ENCODE measurements at places on chromosomes 1 and 21.

DNA sequence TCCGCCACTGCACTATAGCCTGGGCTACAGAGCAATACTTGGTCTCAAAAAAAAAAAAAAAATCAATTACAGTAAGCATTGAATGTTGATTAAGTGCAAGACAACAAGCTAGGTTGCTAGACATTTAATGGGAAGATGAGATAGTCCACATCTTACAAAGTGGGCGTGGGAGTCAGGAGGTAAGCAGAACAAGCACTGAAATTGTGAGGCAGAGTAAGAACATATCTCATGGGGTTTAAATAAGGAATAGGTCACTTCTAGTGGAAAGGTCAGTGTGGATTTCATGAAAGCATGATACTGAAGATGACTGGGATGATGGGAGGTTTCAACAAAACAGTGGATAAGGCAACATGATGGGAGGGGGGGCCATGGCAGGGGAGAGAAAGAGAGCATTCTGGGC lies 1.9 kb upstream of the OLFML2B start:
- DNase-seq = peak; percentile 83

DNA sequence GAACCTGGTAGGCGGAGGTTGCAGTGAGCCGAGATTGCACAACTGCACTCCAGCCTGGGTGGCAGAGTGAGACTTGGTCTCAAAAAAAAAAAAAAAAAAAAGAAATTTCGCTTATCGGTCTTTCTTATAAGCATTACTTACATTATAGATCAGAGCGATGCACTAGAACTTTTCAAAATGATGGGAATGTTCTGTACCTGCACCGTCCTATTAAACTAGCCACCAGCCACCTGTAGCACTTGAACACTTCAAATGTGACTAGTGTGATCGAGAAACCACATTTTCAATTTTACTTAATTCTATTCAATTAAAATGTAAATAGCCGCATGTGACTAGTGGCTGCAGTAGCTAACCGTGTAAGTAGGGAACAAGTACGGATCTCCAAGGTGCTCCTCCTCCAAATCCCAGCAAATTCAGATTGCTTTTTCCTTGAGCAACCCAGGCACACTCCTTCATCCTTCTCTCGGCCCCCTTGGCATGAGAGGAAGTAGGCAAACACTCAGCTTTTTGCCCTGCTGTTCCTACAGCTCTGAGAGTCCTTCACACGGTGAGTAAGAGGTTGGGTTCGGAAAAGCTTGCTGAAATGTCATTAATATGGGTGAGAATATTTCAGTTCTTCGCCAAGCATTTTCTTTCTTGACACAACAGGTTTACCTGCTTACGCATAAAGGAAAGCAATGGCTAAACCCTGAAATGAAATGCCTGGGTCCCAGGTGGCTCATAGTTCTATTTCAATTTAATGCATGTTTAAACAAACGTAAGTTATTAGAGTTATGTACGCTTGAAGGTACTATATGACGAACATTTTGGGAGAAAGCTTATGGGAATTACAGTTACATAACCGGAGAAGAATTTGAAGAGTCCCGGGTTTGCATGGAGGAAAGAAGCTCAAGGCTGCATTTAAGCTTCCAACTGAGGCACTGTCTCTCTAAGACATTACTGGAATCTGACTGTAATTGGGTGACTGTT lies 69.5 kb upstream of the HUNK start:
- DNase-seq = no peak

GRCh38 chr1:185562461-185563359 lies 171.5 kb upstream of the HMCN1 start:
- DNase-seq = no peak

- no peak for DNase-seq
Observed at GRCh38 chr1:41483001-41483850, 1.3 kb downstream of the EDN2 start.

DNA sequence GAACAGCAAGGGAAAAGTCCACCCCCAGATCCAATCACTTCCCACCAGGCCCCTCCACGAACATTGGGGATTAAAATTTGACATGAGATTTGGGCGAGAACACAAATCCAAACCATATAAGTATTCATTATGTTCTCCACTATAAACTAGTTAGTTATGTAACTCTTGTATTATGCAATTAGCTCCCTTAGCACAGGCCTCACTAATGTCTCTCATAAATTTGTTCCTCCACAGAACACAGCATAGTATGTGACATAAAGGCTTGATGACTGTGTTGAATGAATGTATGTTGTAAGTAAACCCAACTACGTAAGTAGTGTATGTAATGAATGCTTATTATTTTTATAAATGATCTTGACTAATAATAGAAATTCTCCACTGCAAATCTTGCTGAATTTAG lies 223.3 kb upstream of the ZRANB2 start:
- DNase-seq = peak; percentile 1

GRCh38 chr1:39398278-39399021 lies 93.0 kb upstream of the BMP8A start:
- DNase-seq = peak; percentile 96

DNA sequence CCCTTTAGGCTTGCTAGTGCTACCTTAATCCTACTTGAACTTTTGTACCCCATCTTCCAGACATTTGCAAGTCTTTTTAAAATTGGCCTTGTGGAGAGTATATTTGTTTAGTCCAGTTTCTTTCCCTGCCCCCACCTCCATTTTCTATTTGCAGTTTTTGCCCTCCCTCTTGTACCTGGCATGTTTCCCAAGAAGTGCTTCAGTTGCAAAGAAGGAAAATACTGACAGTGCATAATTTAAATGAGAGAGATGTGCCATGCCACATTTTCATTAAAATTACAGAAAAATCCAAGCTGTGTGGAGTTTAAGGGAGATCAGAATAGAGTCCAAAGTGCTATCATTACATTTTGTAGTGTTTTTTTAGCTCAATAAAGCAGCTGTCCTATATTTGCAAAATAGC lies 150.0 kb upstream of the ADGRL2 start:
- DNase-seq = no peak

DNA sequence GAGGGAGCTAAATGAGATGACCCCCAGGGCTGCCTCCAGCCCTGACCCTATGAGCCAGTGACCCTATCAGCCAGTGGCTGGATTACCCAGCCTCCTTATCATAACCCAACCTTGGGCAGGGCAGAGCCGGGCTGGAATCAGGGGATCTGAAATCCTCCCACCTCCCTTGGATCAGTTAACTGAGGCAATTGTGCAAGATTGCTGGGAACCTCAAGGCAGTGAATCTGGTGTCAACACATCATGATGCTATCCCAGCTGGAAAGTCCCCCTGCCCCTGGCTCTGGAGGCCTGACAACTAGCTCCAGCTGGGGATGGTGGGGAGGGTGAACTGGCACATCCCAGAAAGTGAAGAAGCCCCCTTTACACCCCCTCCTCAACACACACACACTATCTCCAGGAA lies 6.4 kb upstream of the TSPAN1 start:
- DNase-seq = no peak

GRCh38 chr1:56903778-56904177 lies 49.2 kb downstream of the C8A start:
- no peak for DNase-seq

GRCh38 chr1:181140398-181140797 lies 51.9 kb downstream of the IER5 start:
- no peak for DNase-seq

DNA sequence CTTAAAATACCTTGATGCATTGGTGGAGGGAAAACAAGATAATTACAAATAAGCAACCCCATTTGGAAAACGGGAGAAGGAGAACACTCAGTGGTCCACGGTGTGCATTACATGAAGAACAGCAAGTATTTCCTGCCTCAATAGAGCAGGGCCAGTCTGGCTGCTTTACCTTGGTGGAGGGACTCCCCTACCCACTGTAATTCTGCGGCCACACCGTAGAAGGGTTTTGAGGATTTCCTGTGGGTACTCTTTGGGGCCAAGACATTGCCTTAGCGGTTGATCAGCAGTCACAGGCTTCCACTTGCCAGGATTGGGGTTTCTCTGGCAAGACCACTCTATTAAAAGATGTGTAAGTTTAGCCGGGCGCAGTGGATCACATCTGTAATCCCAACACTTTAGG lies 16.3 kb upstream of the TMEM54 start:
- DNase-seq = no peak

- DNase-seq = no peak
Observed at GRCh38 chr1:86933562-86934377, 19.3 kb downstream of the HS2ST1 start.

GRCh38 chr21:29920938-29921337 lies 18.9 kb downstream of the GRIK1 start:
- DNase-seq = peak; percentile 34

- DNase-seq = peak; percentile 32
Observed at GRCh38 chr1:145695821-145696629, 11.1 kb downstream of the PDZK1 start.

- DNase-seq = no peak
Observed at GRCh38 chr1:63289135-63289534, 33.2 kb upstream of the FOXD3 start.

DNA sequence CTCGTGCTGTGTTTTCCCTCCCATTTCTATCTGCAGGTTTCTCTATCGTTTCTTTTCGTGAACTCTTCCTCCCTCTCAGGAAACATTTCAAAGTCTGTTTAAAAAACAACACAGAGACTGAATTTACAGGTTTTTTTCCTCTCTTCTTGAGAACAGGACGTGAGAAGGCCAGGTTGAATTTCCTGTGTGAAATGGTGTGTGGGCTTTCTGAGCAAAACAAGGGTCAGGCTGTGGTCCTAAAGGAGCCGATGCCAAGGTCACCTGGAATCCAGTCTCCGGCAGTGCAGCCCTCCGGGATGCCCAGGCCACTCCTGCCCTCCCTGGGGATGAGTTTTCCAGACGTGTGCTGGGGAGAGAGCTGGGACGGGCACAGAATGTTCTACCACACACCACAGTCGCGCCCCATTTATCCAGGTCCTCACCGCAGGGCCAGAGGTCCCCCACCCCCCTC lies 62.7 kb upstream of the RUNX3 start:
- DNase-seq = no peak

DNA sequence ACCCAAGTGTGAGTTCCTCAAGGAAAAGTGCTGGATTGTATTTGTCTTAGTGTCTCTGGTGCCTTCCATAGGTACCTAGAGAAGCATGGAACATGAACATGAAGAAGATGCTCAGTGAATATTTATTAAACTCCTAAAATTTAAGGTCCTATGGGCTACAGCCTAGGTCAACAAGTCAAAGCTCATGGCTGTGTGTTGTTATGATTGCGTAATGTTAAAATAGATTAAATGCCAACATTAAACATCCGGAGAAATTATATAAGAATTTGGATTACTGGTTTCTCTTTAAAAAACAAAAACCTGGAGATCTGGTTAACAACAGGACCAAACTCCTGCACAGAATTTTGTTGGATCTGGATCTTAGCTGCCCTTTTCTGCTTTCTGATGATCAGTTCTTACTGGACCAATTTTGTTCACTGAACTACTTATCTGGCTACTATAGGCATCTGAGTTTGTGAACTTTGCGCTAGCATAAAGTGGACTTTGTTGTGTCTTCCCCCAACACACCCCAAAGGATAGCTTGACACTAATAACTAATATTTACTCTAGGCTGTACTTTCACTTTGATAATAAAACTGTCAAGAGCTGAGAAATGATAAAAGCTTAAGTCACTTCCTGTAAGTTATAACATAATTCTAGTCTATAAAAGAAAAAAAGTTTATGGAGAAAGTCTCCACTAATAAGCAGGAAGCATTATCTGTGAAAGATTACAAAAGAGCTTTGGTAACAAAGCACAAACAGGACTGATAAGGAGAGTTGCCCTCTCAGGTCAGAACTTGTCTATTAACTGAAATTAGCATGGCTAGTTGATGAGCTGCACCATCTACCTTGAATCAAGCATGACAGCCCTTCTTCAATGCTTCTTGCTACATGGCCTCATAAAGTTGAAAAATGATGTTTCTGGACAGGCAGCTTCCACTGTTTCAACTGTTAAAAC lies 20.7 kb downstream of the F5 start:
- no peak for DNase-seq

GRCh38 chr1:209387969-209388329 lies 195.6 kb upstream of the CAMK1G start:
- DNase-seq = no peak

DNA sequence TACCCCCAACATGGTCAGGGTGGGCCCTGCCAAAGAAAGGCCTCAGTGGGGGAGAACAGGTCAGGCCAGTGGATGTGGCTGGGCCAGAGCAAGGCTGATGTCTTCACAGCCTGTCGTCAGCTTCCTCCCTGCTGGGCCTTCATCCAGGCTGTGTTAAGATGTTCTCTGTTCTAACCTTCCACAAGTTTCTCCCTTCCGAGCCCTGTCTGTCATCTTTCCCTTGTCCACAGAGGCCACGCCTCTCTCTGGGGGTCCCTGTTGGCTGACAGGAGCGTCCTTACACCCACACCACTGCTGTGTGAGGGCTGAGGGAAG lies 36.2 kb downstream of the SIM2 start:
- no peak for DNase-seq

- DNase-seq = no peak
Observed at GRCh38 chr1:41674522-41674921, 190.0 kb upstream of the EDN2 start.

DNA sequence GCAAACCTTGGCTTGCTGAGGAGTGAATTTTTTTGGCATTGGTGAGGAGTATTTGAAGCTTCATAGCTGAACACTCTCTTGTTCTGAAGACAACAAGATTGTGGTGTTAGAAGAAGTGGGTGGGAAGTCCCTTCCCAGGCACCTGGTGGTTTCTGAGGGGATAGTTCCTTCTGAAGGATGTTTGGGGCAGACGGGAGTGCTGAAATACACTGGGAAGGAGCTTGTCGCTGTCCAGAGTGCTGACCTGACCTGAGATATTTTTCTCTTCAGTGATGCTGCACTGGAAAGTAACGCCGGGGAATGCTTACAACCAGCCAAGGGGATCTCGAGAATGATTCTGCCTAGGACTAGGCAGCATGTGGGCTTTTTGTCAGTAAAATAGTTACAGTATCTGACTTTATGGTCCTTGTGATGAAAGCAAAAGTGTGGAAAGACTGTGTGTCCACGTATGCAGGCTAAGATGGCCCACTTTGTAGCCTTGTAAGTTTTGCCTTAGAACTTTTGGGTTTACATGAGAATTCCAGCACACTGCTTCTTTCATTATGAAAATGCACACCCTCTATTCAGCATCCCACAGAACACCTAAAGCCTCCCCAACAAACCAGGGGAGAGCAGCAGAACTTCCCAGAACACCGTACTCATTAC lies 33.1 kb upstream of the NFASC start:
- DNase-seq = peak; percentile 17

GRCh38 chr1:206961668-206962067 lies 8.6 kb downstream of the FCAMR start:
- DNase-seq = no peak

DNA sequence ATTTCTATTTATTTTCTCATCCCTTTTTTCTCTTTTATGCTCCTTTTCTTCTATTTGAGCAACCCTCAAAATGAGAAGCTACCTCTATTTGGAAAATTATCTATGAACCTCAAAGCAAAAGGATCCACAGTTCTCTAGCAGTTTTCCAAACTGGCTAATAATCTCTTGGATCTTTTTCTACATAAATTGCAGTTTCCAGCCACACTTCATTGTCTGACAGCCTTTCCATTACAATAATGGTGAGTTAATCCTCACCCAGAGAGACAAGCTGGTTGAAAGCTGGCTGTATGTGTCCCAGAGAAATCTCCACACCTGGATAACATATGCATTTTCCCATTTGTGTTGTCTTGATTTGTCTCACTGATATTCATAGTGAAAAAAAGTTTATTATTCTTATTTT lies 16.5 kb upstream of the HSD17B7 start:
- no peak for DNase-seq

Measured in suppressor macrophage (primary cell).